ENCODE measurements at places on chromosomes 5 and 9.

- DNase-seq: no peak
Measured at GRCh38 chr5:167785106-167785505, 506.3 kb upstream of the WWC1 start.

- DNase-seq: no peak
Measured at GRCh38 chr5:9479990-9480389, 65.9 kb downstream of the SEMA5A start.

GRCh38 chr9:3906437-3907213 lies 380.8 kb upstream of the RFX3 start:
- no peak for DNase-seq

DNA sequence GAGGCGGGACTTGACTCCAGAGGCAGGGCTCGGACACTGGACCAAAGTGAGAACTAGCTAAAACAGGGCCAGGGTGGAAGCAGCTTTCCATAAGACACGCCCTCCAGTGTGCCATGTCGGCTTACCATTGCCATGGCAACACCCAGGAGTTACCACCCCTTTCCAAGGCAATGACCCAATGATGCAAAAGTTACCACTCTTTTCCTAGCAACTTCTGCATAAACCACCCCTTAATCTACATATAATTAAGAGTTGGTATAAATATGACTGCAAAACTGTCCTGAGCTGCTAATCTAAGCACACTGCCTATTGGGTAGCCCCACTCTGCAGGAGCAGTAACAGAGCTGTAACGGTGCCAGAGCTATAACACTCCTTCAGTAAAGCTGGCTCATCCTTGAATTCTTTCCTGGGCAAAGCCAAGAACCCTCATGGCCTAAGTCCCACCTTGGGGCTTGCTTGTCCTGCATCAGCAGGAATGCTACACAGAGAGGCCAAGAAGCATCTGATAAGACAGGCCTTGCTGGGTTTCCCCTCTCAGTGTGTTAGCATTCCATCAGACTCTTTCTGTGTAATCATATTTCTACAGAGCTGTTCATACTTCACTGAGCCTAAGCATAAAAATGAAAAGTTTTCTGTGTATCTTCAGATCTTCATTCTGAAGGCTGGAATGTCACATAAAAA lies 262.7 kb upstream of the KLF9 start:
- DNase-seq: no peak

- DNase-seq: no peak
Measured at GRCh38 chr5:178349075-178349511, 116.5 kb upstream of the PHYKPL start.

DNA sequence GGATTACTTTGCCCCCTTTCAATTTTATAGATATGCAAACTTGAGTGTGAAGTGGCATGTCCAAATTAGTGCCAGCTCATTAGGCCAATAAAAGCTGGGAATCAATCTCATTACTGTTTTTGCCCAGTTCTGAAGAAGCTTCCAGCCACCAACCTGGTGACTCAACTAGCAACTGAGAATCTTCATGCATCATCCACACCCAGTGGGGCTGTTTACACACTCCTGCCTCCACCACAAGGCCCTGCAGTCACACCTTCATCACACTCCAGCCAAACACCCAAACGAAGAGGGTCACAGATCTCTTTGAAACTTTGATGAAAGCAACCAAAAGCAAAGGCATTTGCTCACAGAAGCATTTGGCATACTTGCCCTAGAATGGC lies 41.3 kb upstream of the S1PR3 start:
- DNase-seq: no peak

- no peak for DNase-seq
Measured at GRCh38 chr9:112719696-112720095, 1.8 kb upstream of the INIP start.

DNA sequence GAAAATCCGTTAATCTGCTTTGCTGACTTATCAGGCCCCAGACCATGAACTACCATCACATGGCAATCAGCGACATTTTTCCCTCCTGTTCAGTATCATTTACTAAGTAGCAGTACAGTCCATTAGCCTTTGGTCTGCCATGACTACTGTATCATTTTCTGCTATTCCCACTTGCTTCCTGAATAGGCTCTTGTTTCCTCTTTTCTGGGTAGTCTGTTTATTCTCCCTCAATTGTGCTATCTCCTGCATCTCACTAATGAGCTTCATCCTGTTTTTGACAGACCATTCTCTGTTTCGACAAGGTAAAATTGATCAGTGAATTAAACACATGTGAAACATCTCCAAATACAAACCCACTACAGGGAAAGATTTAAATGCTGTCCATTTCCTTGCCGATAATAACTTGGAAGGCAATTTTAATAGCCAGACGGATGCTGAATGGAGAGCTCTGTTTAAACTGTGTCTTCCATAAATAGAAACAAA lies 263.5 kb upstream of the ANKRD55 start:
- no peak for DNase-seq

DNA sequence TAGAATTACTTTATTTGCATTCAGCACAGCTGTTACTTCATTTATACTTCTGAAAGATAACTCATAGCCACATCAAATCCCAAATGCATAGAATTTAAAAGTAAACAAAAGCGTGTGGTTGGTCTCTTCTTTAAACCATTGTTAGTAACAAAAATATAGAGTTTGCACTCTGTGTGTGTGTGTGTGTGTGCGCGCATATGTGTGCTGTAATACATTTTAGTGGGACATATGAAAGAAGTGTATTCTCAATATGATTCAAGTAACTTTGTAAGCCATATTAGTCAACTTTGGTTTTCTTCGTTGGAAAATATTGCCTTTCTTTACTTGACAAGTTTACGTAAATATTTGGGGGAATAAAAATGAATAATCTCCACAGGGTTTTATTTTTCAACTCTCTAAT lies 106.1 kb upstream of the PRRC1 start:
- DNase-seq: no peak

DNA sequence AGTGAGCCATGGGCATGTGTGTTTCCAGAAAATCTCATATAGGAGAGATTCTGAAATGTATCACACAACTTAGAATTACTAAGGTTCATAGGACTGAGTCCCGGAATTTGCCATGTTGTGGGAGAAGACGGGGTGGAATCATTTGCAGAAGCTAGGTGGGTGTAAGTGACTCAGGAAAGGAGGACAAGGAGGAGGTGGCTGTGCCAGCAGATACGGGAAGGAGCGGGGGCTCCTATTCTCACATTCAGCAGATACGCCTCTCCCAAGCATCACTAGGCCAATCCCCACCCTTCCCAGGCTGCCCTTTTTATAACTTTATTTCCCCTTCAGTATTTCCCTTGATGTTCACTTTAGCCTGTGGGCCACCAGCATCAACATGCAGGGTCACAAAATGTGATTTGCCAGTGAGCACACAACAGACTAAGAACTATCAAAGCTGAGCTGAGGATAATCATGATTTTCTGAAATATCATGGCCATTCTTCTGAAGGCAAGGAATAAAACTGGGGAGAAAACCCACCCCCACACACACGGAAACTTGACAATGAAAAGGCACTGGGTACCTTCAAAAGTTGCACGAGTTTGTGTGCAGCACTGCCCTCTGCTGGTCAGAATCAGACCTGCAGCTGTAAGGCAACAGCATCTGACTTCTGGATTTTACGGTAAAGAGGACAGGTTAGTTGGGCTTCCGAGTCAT lies 133.2 kb downstream of the MTX3 start:
- peak; percentile 71 for DNase-seq

- no peak for DNase-seq
Measured at GRCh38 chr5:163534492-163535094, 29.2 kb downstream of the MAT2B start.

GRCh38 chr5:218457-219291 lies 554 bp downstream of the SDHA start:
- no peak for DNase-seq
